ENCODE measurements at places on chromosomes 12 and 14.

DNA sequence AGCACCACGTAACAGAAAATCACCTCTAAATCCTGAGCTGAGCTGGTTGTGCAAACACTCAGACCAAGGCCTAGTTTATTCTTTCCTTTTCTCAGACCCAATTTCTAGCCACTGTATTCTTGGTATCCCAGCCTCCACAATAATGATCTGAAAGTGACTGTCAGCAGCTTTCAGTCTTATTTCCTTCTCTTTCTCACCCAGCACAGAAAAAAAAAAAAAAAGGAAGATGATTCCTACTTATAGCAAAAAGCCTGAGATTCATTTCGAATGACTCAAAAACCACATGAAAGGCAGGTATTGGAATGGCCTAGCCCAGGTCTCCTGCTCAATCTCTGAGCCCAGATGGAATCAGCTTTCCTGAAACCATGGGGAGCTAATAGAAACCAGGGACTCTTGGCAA, 298.6 kb upstream of the PPFIA2 start:
- DNase-seq = no peak

DNA sequence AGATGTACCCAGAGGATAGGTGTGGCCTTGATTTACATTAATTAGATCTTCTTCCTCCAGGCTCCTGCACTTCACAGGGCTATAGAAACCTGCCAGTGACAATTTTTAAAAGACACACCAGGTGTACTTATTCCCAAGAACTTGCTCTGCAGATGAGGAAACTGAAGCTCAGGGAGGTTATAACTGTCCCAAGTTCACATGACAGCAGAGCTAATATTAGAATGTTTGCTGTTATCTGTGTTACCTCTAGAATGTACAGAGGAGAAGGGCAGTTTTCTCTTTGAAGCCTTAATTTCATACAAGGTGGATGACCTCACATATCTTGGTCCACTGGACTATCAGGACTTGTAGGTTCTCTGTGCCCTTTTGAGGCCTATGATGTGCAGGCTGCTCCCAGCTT, 27.7 kb downstream of the RASSF8 start:
- no peak for DNase-seq

DNA sequence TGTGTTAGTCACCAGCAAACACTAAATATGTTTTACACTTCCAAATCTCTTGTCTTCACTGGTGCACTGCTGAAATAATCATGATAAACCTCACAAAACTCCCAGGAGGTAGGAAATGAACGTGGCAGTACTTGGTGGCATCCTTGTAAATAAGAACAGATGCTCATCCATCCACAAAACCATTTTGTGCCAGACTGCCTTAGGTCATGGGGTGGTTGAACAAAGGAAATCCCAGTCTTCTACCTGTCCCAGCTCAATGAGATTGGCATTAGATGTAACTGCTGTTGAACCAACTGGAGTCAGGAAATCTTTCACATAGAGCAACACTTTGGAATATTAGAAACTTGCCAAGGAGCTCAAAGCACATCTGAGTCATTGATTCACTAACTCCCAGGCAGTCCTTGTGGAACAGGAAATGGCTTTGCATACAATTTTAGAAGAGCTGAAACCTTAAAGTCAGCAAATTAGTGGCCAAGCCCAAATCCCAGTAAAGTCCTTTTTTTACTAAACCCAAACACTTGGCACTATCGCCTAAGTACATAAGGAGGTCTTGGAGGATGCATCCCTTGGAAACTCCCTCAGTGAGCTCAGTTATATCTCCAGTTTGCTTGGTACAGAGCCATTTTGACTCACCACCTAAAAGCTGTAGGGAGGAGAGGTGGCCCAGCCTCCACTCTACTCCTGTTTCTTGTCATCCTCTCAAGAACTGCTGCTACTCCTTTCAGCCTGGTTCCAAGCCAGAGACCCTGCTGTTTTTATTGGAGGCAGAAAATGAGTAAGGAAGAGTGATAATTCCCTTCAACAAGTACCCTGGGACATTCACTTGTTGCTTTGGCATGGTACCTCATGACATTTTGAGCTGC, 208.0 kb downstream of the NOVA1 start:
- DNase-seq = no peak

DNA sequence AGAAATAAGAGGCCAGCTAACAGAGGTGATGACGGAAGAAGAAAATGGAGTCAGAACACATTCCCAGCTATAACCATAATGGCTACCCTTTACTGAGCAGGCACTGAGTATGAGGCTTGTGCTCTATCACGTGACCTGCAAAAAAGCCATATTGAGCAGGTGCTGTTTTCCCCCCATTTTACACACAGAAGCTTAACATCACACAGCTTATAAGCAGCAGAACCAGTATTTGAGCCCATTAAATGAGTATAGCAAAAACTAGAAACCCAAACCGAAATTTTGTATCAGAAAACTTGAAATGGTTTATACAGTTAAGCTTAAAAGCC, 28.4 kb downstream of the PAPLN start:
- no peak for DNase-seq

DNA sequence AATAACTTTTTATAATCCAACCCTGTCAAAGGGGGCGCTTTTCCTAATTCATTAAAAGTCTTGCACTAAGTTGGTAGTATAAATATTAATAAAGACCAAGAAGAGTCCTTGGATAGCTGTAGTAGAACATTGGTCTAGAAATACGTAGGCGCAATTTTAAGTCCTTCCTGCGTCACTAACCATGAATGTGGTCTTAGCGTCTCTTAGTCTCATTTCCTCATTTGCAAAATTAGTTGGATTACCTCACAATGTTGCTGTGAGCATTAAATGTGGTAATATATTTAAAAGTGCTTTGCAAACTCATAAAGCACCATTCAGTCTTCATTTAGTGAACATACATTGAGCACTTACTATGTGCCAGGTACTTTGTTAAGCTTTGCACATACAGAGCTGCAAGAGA, 149.7 kb downstream of the AEBP2 start:
- no peak for DNase-seq

- no peak for DNase-seq
Measured at GRCh38 chr12:26156201-26156871, 31.5 kb upstream of the BHLHE41 start.

DNA sequence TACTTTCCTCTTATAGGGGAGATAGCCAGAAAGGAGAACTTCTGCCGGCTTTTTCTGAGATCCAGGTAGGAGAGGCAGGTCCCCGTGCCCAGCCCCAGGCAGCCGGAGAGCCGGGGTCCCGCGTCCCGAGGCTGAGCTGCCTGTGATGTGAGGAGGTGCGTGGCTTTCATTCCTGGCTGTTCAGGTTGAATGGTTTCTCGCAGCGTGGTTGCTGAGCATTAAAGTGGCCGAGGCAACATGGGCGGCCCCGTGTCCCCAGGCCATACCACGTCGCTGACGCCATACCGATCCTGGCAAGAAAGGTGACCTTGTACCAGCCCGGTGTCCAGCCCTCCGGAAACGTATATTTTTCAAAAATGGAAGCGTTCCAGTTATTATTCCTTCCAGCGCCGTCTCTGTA, 116.7 kb upstream of the MYL2 start:
- no peak for DNase-seq

DNA sequence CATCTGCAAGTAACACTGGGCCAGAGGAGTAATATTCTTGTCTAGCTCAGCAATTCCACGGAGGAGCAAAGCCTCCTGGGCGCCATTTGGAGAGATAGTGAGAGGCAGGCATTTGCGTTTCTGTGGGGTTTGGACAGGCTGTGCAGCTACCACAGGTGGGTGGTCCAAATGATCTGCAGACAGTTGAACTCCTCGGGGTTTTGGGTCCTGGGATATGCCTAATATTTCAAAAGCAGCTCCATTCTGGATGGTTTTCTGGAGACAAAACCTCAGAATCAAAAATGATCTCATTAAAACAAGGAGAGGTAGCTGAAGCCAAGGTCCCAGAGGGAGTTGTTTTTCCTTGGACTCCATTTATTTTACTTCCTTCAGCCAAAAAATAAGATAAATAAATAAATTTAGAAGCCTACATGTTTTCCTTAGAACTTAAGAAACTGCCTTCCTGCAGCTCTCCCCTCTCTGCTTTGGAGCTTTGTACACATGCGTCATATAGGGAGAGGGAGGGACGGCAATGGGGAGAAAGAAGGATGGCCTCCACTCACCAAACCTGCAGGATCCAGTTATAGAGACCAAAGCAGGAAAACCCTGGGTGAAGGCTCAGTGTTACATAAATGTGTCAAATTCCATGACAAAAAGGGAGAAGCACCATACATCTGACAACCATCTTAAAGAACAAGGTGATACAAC, 227.3 kb upstream of the DAAM1 start:
- DNase-seq = no peak

- no peak for DNase-seq
Measured at GRCh38 chr12:64431791-64432190, 20.1 kb upstream of the TBK1 start.

DNA sequence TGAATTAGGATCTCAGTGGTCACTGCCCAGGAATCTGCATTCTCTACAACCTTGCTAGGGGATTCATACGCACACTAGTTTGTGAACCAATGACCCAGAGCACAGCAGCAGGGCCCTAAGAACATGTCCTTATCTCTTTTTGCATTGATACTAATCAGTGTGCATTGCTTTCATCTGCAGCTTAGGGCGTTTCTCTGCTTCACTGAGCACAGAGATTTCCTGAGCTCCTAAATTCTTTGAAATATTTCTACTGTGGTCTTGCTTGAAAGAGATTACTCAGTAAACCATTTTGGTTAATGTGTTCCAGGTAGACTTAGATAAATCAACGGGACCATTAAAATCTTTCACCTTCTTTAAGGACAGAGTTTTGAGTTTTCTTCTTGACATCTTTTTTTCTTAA, 351.3 kb upstream of the KITLG start:
- no peak for DNase-seq
